Fibroblast of villous mesenchyme (primary cell): ENCODE measurements at places on chromosomes 16 and 17. TPM values are rescaled to one million over a fixed set of nuclear protein-coding genes. Genes with fewer than 3 reads are reported as not detected.

GRCh38 chr17:35977509-35977908, 3.8 kb downstream of the CCL16 start:
- DNase-seq = no peak

GRCh38 chr16:8916541-8917225, 34.5 kb downstream of the LITAFD start:
- no peak for DNase-seq

DNA sequence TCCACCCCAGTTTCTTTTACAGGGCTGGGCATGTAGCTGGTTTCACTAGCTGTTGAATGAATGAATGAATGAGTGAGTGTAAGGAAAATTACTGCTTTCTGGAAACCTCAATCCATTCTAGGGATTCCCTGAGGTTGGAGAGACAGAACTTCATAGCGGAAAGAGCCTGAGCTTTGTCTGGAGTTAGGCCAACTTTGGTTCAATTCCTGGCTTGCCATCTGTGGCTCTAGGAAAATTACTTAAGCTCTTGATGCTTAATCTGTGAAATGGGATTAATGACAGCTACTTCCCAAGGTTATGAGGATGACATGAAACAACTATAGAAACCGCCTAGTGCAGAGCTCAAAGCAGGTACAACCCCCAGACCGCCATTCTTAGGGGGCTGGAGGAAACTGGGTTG, 76.3 kb upstream of the AXIN2 start:
- DNase-seq = peak; percentile 14

GRCh38 chr17:34236281-34236892, 18.7 kb upstream of the CCL2 start:
- no peak for DNase-seq

DNA sequence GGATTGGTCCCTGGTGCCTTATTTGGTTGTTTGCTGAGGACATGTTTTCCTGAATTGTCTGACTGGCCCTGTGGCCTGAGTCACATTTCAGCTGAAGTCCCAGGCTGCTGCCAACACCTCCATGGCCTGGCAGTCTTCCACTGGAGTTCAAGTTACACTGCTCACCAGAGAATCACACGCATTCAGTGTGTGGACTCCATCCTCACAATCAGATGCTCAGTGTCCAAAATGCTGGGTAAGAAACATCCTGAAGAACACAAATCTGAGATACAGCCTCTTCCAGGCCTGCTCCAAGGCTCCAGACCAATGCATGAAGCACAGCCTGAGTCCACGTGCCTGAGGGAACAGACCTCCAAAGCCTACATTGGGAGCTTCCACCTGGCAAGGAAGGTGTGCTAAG, 19.2 kb downstream of the CD300LB start:
- no peak for DNase-seq

GRCh38 chr16:69727916-69728270, 1.5 kb upstream of the NQO1 start:
- DNase-seq = no peak

DNA sequence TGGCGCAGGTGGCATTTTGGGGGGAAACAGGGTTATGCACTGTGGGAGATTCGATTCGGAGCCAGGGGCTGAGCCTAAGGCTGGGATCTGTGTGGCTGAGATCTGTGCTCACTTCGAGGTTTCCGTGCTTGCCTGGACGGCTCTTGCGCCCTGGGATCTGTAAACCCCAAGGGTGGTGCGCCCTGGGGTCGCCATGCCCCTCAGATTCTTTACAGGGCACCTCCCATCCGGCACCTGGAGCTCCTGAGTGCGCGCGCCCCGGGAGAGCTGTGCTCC, 377 bp downstream of the SLC13A5 start:
- no peak for DNase-seq

DNA sequence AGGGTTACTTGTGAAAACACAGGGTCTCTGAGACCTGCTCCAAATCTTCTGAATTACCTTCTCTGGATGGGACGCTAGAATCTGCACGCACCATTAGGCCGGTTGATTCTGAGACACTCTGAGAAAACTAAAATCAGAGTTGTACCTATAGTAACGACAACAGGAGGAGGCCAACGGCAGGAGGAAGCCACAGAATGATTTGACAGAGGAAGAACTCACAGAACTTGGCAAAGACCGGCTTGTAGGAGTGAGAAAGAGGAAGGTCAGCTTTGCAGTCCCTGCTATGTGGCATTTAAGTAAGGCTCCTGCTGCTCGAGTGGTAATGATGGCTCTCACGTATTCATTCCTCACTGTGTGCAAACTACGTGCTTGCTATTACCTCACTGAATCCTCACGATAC, 483.0 kb downstream of the TMEM114 start:
- no peak for DNase-seq

The TAT gene
- total RNA-seq = under 0.01 TPM in 1 of 2 replicates, not detected in the other

The KRT32 gene
- total RNA-seq = not detected in 2 replicates

The SLC16A11 gene
- total RNA-seq = not detected in 2 replicates

The OR1A1 gene
- total RNA-seq = not detected in 2 replicates

The DNAJC7 gene
- total RNA-seq = 63.8 and 80.7 TPM in 2 replicates

The GLP2R gene
- 0.32 and 0.43 TPM in 2 replicates for total RNA-seq
